Activated CD4-positive, alpha-beta T cell treated with anti-CD3 and anti-CD28 coated beads for 48 hours (primary cell): ENCODE measurements at places on chromosomes 6 and 20.

DNA sequence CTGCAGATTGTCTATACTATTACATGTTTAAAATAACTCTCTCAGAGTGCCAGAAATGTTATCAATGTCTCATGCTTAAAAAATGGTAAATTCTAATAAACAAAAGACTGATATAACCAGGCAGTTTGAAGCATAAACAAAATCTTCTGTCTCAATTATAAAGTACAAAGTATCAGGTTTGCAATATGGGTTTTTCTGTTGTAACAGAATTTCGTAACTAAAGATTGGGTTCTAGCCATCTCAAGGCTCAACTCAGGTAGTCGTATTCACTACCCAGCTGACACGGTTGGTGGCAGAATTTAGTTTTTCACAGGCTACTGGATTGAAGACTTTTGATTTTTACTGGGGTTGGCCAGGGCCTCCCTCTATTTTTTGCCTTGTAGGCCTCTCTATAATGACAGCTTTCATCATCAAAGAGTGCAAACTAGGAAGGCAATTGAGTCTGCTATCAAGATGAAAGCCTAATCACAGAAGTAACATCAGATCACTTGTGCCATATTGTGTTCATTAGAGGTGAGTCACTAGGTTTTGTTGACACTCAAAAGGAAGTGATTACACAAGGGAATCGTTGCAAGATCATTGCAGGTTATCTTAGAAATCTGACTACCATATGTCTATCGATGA is 3.6 kb downstream of the CYP39A1 start:
- no peak for DNase-seq

DNA sequence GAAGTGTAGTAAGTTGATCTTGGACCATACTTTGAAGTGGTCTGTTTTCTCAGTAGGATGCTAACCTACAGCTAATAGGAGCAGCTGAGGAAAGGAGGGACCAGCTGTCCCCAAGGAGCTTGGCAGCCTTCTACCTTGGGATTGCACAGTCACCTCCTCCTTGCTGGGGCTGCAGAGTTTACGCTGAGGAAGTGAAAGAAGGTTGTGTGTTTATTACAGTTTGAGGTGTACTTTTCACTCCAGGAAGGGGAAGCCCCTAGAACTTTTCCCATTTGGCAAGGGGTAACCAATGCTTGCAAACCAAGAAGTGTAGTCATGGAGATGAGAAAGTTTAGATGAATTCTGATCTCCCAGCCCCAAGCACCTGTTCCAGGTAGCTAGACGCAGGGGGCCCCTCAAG is 58.8 kb downstream of the BMP6 start:
- DNase-seq: no peak

DNA sequence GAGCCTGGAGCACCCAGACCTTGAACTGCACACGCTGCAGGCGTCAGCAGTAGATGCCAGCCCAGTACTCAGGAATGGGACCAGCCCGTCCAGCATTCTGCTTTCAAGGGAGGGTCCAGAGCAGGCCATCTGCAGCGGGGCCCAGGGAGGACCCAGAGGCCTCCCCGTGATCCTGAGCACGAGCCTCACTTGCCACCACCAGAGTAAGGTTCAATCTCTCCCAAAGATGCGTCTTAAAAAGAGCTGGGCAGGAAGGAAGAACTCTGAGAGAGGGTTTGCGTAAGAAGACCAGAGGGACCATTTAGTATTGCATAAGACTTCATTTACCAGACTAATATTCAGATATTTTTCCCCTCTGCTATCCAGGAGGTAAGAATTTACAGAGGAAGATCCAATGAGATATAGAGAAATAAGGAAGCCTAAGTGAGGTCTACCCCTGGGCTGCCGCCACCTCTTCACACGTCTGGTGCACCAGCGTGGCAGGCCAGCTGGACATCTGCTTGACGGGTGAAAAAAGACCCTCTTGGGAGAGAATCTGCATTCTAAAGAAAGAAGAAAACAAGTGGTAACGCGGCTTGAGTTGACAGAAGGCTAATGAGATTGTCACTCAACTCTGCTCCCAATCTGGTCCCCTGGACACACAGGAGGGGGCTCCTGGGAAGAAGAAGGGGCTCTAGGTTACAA is 107.3 kb downstream of the PRND start:
- no peak for DNase-seq

DNA sequence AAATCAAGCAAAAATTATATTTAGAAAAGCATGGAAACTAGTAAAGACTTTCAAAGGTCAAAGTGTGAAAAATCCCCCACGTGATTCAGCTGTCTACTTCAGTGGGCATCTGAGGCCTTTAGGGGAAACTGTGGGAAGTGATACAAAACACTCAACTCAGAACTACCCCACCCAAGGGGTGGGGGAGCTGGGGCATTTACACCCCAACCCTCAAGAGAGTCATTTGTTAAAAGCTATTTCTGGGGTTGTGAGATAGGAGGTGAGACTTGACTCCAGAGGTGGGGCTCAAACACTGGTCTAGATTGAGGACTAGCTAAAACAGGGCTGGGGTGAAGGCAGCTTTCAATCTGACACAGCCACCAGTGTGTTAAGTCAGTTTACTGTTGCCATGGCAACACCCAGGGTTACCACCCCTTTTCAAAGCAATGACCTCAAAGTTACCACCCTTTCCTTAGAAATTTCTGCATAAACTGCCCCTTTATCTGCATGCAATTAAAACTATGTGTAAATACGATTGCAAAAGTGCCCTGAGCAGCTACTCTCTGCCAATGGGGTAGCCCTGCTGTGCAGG is 9.9 kb upstream of the GTSF1L start:
- peak; percentile 73 for DNase-seq

DNA sequence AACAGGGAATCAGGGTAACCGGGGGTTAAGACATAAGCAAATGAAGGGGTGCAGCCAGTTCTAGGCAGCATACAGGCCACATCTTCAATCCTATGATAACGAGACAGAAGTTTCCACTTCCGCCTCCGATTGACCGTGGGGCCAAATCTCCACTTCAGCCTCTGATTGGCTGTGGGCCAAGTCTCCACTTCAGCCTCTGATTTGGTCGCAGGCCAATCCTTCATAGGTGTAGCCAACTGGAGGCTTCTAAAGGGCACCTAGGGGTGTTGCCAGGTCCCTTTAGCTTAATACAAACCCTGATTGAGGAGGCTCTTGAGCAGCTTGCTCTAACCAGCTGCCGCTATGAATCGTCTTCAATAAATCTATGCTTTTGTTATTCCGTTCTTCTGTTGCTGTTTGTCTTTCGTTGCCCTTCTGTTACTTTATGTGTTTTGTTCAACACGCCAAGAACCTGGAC is 2.1 kb upstream of the ERGIC3 start:
- peak; percentile 39 for DNase-seq

DNA sequence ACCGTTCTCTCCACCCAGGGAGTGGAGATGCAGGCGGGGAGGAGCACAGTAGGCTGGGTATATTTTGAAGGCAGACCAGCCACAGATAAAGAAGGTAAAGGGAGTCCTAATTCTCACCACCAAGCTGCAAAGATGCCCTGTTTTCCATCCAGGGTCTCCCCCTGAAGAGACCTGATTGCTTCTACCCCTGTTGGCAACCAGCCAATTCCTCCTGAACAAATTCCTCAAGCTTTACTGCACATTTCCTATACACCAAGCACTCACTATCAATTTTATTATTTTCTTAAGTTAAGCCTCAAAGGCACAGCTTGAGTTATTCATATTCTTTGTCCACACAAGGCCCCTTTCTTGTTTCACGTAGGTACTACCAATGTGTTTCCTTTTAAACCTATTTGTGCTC is 214.4 kb downstream of the EYA2 start:
- DNase-seq: no peak

- DNase-seq: no peak
Observed at GRCh38 chr6:82616386-82617028, 252.9 kb downstream of the TPBG start.

DNA sequence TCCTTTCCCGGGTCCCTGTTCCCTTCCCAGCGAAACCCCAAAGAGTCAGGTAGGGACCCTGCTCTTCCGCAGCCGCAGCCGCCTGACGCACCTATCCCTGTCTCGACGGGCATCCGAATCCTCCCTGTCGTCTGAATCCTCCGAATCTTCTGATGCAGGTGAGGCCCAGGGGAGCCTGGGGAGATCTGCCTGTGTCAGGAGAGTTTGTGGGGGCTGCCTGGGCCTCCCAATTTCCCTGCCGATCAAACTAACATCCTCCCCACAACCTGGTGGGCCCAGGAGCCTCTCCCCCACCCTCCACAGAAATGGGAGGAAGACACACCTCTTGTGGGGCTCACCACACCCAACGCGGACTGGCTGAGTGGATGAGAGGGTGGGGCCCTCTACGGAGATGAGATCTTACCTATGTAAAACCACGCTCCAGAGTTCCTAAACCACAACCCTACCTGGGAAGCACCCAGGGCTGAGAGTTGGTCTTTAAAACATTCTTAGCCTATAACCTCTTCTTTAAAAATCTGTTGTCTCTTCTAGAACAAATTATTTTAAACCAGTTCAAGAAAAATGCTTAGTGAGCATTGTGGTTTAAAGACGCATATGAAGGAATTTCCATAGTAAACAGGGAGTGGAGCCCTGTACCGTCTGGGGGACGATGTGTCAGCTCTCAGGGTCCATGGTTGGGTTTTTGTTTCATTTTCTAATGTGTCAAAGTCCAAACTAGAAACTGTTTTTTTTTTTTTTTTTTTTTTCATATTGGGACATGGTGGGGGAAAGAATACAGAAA is 1.7 kb downstream of the CDC25B start:
- peak; percentile 64 for DNase-seq

DNA sequence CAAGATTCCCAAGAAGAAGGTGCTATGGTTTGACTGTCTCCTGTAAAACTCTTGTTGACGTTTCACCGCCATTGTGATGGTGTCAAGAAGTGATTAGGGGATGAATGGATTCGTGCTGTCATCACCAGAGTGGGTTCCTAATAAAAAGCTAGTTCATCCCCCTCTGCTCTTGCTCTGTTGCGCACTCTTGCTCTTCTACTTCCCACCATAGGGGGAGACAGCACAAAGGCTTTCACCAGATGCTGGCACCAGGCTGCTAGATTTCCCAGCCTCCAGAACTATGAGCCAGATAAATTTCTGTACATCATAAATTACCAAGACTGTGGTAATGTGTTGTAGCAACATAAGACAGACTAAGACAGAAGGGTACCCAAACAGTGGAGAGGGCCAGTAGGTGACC is 21.6 kb upstream of the CCDC28A start:
- no peak for DNase-seq

DNA sequence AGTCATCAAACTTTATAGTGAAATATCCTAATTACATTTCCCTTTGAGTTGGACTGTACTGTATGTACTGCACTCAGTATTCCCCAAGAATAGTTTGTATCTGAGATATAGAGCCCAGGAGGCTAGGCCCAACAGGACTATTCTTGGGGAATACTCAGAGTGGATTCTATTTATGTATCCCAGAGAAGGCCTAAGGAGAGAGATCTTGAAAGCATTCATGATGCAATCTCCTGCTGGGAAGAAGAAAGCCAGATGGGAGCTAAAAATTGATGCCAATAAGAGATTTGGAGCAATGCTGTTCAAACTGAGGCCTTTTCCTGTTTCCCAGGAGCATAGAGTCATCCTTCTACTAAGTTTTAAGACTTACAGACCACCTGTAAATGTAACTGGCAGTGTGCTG is 452.1 kb upstream of the PLCB4 start:
- DNase-seq: no peak

DNA sequence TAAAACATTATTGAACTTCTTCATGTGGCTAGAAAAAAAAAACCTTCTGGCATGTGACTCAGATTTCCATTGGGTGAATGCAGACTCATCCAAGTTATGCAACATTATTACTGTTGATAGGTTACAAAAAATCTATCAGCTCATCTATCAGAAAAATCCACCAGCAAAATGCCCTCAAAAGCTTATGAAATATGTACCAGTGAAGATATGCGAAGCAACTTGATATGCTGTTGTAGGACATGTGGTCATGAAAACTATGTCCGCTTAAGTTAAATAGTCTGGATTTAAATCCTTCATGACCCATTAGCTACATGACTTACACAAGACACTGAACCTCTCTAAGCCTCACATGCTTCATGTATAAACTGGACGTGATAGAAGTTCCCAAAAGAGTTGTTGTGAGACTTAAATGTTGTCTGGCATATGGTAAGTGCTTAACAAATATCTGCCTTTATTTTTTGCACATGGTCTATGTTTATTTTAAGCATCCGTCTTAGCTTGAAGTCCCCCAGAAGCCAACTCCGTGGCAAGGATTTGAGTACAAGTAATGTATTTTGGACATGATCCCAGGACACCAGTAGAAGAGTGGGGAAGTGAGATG is 12.5 kb upstream of the BFSP1 start:
- no peak for DNase-seq

DNA sequence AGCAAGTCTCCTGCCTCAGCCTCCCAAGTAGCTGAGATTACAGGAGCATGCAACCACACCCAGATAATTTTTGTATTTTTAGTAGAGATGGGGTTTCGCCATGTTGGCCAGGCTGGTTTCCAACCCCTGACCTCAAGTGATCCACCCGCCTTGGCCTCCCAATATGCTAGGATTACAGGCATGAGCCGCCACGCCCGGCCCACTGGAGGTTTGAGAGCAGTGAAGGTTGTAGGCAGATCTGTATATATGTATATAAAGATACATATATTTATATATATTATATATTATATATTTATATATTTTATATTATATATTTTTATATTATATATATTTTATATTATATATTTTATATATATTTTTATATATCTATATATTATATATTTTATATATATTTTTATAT is 38.2 kb upstream of the TTPAL start:
- no peak for DNase-seq

- DNase-seq: peak; percentile 97
Observed at GRCh38 chr20:63537525-63538203, 488 bp upstream of the PTK6 start.

GRCh38 chr6:64815718-64816117 is 891.3 kb downstream of the EYS start:
- DNase-seq: no peak

DNA sequence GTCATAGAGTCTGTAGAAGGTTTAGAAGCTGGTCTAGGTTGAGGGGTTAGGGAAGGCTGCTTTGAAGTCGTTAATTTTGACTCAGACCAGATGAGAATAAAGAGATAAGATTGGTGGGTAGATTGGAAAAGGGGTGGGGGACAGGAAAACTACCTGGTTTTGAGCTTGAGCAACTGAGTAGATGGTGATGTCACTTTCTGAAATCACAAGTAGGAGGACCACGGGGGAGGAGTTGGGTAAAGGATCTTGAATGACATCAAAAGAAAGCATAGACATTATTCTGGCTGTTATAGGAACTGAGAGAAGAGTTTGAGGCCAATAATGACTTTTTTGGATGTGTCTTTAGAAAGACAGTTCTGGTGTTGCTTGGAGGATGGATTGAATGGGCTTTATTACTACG is 4.1 kb upstream of the COL9A1 start:
- no peak for DNase-seq

- no peak for DNase-seq
Observed at GRCh38 chr6:24100024-24100769, 25.8 kb upstream of the NRSN1 start.

DNA sequence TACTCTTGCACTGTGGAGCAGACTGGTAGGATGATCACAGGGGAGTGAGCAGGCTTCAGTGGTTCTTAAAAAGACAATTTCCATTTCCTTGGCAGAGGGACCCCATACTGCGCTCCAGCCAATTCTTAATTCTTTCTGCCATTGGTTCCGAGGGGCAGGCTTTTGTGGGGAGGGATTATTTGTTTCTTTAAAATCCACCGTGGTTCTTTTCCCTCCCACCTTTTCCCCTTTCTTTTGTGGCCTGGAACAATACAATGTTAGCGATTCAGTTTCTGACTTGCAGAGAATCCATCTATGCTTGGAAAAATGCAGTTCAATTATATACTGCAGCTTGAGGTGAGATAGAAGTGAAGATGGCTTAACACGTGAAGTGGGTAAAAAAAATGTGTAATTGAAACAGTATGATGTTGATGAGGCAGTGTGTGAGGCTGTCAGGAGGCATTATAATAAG is 379.0 kb upstream of the FLRT3 start:
- DNase-seq: no peak
